ENCODE measurements at places on chromosomes 2 and 18.
A peak's percentile ranks its signal among the peaks of the same experiment; 100 is the strongest.

GRCh38 chr2:199984755-199985154, 29.4 kb downstream of the MAIP1 start:
- no peak for DNase-seq

- peak; percentile 87 for DNase-seq
Observed at GRCh38 chr2:85998071-85998991, 107.4 kb downstream of the POLR1A start.

GRCh38 chr2:18856765-18857164, 267.4 kb upstream of the NT5C1B start:
- DNase-seq, result peak; percentile 28

GRCh38 chr2:101253703-101254450, 1.2 kb downstream of the CNOT11 start:
- DNase-seq, result peak; percentile 9

DNA sequence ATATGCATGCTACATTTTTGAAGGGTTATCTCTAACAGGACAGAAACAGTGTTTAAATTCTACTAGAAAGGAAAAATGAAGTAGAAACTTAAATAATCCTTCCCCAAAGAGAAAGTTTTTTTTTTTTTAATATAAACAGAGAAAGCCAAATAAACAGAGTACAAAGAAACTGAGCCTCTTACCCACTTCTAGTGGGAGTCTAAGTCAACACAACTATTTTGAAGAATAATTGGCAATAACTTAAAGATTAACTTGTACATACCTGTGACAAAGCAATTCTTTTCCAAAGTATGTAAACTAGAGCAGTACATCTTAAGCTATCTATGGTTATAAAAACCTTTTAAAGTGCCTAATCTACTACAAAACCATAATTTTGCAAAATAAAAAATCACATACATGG, 224.7 kb downstream of the KCNH7 start:
- DNase-seq, result no peak

DNA sequence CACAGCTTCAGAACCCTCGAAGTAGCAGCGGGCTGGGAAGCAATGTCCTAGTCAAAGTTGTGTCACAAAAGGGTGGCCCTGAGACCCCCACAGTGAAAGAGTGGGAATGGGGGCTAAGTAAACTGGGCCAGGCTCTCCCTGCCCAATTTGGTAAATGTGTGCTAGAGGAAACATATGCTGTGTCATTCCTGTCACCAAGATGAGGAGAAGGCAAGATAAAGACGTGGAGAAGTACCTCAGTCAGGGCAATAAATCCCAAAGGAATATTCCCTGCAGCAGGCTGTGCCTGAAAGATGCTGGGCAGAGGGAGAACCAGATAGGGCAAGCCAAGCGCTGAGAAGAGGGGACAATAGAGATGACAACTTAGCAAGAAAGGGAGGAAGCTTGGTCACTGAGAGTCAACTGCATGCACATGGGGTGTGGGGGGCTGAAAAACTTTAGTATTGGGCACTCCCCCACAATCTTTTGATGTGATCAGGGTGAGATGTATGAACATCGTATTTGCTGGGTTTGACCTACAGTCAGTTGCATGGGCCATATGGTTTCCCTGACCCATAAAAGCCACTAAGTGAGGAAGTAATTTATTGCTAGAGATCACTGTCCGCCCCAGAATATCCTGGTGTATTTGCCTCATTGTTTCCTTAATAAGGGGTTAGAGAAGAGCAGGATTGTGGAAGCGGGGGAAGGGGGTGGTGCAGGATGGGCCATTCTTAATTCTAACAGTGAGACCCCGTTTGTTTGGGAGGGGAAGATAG, 49.9 kb upstream of the CXCR4 start:
- no peak for DNase-seq

DNA sequence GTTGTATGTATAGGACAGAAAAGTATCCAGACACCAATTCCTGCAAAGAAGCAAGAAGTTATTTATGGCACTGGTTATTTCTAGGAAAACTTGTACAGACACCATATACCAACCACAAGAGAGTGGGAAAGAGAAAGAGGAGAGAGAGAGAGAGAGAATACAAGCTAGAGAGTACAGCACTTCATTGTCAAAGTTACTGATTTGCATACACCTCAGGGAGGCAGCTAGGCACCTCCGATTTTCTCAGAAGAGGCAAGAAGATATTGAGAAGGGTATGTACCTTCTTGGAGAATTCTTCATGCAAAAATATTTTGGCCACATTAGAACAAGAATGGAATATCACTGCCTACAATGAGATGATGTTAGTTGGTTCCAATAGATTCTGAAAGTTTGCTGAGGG, 333.9 kb upstream of the PIK3C3 start:
- DNase-seq, result no peak

GRCh38 chr2:18171191-18172139, 293.0 kb downstream of the KCNS3 start:
- peak; percentile 31 for DNase-seq

- DNase-seq, result no peak
Observed at GRCh38 chr2:13050764-13051163, 334.0 kb downstream of the TRIB2 start.

DNA sequence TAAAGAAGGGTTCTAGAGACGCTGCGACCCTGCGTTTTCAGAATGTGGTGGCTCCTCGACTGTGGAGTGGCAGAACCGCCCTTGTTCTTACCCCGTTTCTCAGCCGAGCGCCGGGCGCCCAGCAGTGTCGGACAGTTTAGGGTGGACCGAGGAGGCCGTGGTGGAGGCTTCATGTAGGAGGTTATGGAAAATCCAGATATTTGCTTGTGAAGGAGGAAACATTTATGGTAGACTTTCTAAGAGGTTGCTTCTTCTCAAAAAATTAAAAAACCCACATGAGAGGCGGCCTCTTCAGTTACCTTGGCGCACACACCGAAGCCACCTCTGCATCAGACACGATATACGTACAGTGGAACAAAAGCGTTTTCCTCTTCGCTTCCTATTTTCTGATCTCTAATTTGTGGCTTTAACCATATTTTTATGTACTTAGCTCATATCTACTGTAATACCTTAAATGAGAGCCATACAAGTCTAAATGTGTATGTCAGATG, 120.8 kb downstream of the NFATC1 start:
- no peak for DNase-seq

Measured in EL (cell line).